ENCODE measurements at places on chromosomes 12 and 14. TPM values are rescaled to one million over a fixed set of nuclear protein-coding genes. Genes with fewer than 3 reads are reported as not detected.
A peak's percentile ranks its signal among the peaks of the same experiment; 100 is the strongest.

GRCh38 chr14:96051231-96051630 is 12.1 kb downstream of the C14orf132 start:
- no peak for DNase-seq

DNA sequence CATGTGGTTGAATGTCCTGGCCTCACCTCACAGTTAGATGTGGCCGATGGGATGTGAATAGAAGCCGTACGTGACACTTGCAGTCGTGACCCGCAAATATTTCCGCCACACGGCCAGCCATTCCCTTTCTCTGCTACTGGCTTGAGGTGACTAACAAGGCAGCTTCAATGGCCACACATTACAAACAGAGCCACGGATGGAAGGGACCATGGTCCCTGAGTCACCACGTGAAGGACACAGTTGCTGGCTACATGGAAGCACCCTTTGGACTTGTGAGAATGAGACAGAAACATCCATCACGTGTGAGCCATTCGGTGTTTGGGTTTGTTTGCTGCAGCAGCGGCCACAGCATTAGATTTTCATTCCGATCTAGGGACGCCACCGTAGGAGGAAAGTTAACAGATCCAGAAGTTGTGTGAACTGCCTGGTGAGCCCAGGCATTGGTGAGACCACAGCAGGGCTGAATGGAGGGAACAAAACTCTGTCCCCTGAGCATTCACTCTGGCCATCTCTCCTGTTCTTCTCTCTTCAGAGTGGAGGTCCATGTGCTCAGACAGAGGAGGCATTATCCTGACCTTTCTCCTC is 33.5 kb upstream of the ADGRD1 start:
- DNase-seq = no peak

DNA sequence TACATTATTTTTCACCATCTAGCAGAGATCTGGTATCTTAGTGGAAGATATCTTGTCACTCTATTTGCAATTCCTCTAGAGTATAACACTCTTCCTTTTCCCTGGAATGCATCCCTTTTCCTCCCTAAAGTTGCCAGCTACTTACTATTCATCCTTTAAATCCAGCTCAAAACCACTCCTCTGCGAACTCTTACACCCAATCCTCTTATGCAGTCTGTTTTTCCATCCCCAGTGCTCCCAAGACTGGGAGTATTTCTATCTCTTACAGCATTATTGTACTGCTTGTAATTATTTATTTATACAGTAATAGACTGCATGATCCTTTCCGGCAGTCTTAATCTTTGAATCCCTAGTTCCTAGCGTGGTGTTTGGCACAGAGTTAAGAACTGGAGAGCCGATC is 2.9 kb upstream of the SRGAP1 start:
- no peak for DNase-seq

DNA sequence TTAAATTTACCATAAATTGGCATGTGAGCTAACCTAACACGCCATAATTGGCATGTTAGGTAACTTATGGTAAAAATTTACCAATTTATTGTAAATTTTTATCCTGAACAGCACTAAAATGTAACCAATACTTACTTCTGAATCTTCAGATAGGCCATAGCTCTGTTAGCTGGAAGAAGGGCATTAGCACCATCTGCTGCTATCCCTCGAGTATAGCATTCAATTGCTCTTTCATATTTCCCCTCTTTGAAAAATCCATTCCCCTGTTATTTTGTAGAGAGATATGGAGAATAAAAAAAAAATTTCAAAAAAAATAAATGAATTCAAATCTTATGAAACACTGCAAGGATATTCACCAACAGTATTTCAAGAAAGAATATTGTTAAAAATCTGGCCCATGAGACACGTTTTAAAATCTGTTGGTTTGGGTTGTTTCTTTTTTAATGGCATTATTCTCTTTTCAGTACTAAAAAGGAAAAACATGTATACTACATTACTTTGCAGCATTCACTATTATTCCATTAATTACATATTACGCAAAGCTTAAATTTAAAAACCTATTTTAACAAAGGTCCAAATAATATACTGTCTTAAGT is 19.1 kb downstream of the RPAP3 start:
- DNase-seq = peak; percentile 49

The KERA gene
- not detected for total RNA-seq

DNA sequence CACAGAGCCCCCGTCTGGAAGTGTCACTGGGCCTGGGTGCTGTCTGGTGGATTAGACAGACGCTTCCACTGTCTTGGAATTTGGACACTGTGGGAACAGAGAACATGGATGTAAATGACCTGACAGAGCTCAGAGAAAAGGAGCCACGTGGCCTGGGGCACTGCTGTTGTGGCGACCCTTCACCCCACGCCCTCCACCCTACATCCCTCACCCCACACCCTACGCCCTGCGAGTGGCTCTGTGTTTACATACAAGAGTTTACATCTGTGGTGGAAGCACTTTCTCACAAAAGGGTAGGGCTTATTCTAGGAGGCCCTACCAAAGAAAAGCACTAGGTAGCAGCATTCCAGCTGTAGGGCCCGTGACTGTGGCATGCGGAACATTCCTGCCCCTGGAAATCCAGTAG is 47.7 kb downstream of the B4GALNT3 start:
- no peak for DNase-seq

DNA sequence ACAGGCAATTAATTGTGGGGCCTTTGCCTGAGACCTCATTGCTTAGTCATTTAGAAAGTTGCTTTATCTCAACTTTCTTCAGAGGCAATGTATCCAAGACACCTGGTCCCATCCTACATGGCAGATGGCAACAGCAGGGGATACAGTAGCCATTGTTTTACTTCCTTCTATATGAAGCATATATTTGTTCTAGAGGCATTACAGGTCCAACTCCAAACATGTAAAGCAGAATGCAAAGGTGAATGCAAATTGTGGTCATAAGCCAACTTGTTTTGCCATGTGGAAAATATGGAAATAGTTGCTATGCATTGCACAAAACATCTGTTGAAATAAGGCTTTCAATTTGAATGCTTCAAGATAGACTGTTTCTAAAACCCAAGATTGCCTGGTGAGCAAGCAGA is 109.8 kb upstream of the BCAT1 start:
- no peak for DNase-seq

GRCh38 chr12:101653503-101653902 is 43.9 kb upstream of the CHPT1 start:
- DNase-seq = no peak

- DNase-seq = no peak
These were observed 18.5 kb upstream of the FKBP4 start for GRCh38 chr12:2776129-2776806.

- no peak for DNase-seq
These were observed 228.9 kb upstream of the AMIGO2 start for GRCh38 chr12:47308672-47309071.

DNA sequence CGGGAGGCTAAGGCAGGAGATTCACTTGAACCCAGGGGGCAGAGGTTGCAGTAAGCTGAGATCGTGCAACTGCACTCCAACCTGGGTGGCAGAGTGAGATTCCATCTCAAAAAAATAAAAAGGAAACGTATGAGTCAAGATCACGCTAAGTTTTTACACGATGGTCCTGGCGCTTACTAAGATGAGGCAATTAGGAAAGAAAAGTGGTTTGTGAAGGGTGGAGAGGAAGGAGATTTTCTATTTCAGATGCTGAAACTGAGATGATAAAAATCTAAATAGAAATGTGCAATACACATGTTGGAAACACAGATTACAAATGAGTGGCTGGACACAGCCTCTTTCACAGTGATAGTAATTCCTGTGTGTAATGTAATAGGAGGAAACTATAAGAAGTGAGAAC is 63.2 kb downstream of the KDM5A start:
- DNase-seq = no peak

- no peak for DNase-seq
These were observed 71.5 kb upstream of the ARID2 start for GRCh38 chr12:45658020-45658419.

DNA sequence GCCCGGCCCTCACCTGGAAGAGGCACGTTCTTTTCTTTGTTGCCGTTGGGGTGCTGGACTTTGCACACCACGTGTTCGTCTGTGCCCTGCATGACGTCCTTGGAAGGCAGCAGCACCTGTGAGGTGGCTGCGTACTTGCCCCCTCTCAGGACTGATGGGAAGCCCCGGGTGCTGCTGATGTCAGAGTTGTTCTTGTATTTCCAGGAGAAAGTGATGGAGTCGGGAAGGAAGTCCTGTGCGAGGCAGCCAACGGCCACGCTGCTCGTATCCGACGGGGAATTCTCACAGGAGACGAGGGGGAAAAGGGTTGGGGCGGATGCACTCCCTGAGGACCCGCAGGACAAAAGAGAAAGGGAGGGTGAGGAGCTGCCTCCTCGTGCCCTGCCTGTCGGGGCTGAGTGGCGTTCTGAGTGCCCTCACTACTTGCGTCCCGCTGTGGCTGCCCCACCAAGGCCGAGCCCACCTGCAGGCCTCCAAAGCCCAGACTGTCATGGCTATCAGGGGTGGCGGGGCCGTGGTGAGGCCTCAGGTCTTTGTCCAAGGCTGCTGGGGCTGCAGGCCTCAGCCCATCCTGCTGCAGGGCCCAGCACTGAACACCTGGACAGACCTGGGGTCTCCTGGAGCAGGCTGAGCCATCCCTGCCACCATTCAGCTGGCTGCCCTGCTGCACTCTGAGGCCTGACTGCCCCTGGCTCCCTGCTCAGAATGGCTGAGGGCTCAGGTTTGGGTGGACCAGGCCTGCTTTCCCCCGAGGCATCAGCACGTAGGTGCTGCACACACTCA is 329.7 kb downstream of the TMEM121 start:
- DNase-seq = peak; percentile 5

DNA sequence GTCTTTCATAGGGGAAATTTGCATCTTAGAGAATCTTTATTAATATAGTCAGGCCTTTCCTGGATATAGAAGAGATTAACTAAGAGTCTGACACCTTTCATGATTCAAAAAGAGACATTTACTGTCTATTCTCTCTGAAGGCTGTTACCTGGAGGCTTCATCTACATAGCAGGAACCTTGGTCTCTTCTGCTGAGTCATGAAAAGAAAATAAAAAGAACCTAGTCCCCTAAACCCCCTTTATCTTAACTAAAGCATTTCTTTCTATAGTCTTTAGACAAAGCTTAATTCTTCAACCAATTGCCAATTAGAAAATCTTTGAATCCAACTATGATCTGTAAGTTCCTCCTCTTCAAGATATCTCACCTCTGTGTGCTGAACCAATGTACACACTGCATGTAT is 33.1 kb downstream of the RPS29 start:
- no peak for DNase-seq

The KIF21A gene
- total RNA-seq = 13.0 TPM

GRCh38 chr14:53027562-53027961 is 76.7 kb upstream of the FERMT2 start:
- no peak for DNase-seq

GRCh38 chr14:81298122-81298521 is 77.4 kb upstream of the GTF2A1 start:
- DNase-seq = no peak

DNA sequence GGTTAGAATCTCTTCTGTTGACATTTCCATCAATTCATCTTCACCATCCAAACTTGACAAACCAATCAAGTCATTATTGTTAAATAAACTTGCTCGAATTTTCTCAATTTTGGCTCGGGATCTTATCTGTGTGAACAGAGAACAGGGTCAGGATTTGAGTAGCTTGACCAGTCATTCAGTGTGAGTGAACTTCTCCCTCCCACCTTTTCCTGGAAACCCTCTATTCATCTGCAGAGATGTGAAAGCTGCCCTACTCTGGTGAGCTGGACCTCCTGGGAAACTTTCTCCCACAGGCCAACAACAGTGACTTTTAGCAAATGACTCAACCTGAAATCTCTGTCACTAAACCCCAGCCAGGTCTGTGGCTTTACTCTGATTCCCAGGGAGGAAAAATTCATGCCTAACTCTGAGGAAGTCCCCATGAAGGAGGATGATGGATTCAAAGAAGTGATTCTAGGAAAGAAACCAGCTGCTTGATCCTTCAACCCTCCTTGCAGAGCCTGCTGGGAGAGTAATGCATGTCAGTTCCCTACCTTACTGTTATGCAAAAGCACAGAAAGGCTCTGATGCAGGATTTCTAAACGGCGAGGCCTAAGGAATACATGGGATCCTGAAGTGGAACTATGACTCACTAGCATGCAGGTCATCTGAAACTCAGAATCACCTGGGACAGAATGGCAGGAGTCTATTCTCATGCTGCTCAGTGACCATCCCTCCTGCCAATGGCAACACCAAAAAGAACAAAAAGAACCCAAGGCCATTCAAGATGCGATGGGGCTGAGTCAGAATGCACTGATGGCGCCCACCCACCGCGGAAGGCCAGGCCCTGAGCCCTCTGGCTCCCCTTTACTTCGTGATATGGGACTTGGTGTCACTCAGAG is 58.0 kb downstream of the TRAFD1 start:
- DNase-seq = no peak

GRCh38 chr12:102069707-102070106 is 7.9 kb upstream of the WASHC3 start:
- DNase-seq = no peak

The LTA4H gene
- 56.2 TPM for total RNA-seq

DNA sequence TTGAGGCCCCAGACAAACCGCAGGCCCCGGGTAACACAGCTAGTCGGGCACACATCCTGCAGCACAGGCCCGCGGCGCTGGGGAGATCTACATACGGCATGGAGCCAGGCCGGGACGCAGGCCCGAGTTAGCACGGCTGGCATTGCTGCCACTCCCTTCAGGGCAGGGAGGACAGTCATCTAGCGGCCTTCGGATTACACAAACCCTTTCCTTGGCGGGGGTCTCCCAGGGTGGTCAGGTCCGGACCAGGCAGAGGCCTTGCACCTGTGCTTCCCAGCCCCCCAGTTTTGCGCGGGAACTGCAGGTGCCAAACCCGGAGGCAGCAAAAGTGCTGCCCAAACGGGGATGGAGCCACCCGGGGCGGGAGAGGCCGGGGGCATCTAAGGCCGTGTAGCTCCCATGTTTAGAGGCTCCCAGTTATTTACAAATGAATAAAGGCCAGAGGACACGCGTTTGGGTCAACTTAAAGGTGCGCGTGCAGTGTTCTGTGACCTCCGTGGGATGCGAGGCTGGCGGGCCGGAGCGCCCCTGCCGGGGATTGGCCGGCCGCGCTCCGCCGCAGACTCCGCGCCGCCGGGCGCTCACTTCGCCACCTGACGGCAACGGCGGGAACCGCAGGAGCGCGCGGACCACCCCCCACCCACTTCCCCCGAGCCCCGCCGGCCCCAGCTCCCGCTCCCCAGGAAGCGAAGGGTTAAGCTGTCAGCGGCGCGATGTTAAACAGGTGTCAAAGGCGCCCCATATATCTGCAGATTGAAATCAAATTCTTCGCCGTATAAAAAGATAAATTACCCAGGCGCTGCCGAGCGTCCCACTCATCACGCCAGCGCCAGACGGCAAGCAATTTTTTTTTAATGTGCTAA is 18.1 kb downstream of the VSX2 start:
- DNase-seq = peak; percentile 44

GRCh38 chr12:131986910-131987309 is 37.2 kb downstream of the EP400 start:
- DNase-seq = no peak

DNA sequence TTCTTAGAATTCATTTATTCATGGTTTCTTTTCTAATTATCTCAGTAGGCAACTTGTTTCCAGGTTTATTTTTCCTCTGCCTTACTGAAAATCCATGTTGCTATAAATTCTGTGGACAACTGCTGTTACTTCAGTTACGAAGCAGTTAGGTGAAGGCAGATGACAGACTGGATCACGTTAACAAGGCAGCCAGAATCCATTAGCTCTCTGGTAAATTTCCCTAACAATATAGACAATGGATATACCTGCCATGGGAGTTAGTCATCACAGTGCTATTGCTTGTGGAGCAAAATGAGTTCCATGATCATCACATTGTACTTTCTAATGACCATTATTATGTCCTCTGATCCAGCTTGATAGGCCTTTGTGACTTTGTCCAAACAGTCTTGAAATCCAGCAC is 291.5 kb downstream of the NELL2 start:
- DNase-seq = no peak

Measured in activated CD4-positive, alpha-beta T cell treated with anti-CD3 and anti-CD28 coated beads, Interleukin-2, amount 10 ng/mL, durations not matched to agents 7 days and 5 days (primary cell).